CD4-positive, alpha-beta T cell treated with Interleukin-6 at 100 ng/mL for 8 hours (primary cell): ENCODE measurements at places on chromosomes 6 and 20.

GRCh38 chr6:150698391-150698790 lies 98.7 kb downstream of the PLEKHG1 start:
- no peak for DNase-seq

DNA sequence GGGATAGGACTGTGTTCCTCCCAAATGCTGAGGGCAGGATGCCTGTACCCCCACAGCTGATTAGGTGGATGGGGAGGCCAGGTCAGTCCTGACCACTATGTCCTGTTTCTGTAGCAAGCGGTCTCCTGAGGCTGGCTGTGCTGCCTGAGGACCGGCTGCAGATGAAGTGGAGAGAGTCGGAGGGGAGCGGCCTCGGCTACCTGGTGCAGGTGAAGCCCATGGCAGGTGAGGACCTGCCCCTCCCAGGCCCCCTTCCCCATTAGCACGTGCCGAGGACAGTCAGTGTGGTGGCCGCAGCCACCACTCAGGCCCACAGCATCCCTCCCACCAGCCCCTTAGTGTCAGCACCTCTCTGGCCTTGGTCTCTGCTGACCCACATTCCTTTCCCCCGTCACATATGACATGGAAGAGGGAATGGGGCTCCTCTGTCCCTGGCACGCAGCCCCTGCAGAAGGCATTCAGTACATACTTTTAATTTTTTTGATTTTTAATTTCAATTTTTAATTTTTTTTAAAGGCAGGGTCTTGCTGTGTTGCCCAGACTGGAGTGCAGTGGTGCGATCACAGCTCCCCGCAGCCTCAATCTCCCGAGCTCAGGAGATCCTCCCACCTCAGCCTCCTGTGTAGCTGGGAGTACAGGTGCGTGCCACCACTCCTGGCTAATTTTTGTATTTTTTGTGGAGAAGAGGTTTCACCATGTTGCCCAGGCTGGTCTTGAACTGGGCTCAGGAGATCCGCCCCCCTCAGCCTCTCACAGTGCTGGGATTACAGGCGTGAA lies 5.0 kb downstream of the COL20A1 start:
- no peak for DNase-seq

DNA sequence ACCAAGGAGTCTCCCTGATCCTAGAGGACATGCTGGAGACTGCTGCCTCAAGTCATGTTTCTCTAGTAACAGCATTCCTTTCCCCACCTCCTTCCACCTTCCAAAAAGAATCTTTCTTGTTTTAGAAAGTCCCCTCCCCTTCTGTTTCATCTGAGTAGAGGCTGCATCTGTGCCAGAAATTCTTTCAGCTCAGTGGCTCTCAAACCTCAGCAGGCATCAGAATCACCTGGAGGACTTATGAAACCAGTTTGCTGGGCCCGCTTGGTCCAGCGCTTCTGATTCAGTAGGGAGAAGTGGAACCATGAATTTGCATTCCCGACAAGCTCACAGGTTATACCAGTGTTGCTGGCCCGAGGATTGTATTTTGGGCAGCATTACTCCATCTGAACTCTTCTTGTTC lies 55.1 kb downstream of the TMEM200A start:
- no peak for DNase-seq

DNA sequence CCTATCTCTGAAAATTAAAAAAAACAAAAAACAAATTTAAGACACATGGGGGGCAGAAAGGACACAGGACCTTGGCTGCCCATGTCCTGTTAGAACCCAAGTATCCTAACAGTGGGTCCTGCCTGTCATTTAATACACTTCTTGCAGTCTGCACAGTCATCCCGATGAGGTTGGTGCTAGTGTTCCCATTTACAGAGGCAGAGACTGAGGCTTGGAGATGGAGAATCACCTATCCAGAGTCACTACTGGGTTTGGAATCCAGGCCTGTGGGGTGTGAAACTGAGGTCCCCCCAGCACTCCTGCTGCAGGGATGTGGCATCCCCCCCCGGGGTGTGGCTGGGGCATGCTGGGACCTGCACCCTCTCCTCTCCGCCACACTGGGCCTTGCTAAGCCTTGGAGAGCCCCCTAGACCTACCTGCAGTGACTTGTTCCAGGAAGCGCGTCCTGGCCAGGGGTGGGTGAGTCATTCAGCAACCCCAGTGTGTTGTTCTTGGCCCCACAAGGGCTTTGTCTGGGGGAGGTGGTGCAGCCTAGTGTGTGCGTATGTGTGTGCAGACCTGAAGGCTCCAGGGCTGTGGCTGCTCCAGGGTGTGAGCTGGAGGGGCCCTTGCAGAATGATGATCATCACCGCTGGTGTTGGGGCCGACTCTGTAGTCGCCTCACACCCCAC lies 49.7 kb downstream of the BCAS4 start:
- DNase-seq = no peak

- DNase-seq = no peak
These were observed 8.8 kb downstream of the ASF1A start for GRCh38 chr6:118902726-118903125.

DNA sequence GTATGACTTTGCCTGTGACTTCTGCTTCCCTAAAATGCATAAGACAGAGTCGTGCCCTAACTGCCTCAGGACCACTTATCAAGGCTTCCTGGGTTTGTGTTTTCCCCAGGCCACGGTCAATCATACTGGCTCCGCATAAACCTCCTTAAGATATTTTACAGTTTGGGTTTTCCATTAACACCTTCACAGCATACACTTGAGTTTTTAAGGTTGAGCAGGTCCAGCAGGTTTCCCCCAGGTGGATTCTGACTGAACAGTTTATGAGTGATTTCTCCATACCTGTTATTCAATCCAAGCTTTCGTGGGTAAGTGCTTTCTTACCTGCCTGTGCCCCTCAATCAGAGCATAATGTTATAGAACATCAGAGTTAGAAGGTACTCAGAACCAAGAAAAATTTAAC lies 39.3 kb downstream of the NINL start:
- DNase-seq = no peak

DNA sequence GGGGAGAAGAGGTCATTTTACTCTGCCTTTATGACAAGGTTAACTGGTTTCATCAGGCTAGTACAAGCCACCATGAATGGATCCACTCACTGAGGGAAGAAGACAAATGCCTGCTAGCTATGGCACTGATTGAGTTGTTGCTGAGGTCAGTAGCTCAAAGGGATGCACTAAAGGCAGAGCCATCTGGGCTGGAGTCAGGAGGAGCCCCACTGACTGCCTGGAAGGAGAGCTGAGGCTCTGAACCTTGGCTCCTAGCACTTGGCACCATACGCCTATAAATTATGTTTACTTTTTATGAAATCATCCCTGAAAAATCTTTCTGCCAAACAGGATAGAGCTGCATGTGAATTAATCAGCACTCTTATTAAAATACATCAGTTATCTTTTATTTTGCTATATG lies 104.6 kb downstream of the DTD1 start:
- no peak for DNase-seq

DNA sequence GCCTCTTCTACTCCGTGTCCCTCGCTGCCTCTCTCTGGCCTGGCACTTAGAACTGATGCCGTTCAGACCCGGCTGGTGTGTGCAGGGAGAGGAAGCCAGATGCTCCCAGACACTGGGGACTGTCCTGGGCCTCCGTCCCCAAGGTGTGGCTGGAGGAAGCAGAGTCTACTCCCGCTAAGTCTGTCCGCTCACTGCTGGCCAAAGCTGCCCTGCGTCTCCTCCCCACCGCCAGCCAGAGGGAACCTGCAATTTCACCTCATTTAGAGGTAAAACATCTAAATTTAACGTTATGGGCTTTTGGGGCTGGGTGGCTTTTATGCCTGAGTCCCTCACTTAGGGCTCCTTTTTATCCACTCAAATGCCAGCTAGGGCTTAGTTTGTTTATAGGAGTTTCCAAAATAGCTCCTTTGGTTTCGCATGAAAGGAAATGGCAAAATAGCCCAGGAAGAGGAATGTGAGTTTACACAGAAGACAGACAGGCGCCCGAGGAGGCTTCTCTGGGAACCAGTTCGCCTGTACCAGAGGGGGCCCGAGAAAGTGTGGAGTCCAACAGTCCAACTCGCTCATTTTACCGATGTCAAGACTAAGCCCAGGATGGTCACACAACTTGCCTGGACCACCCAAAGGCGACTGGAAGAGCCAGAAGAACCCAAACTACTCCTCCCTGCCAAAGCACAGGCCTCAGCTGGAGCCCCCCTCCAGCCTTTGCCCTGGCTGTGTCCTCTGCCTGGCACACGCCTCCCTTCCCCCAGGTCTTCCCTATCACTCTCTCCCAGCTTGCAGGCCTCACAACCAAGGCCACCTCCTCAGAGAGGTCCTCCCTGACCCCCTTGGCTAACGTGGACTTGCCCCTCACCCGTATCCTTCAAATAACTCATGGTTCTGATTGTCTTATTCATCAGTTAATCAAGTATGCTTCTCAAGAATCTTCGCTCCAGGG lies 54.5 kb downstream of the RIPOR3 start:
- no peak for DNase-seq

- DNase-seq = no peak
These were observed 15.7 kb upstream of the LAMA4 start for GRCh38 chr6:112269979-112270566.

DNA sequence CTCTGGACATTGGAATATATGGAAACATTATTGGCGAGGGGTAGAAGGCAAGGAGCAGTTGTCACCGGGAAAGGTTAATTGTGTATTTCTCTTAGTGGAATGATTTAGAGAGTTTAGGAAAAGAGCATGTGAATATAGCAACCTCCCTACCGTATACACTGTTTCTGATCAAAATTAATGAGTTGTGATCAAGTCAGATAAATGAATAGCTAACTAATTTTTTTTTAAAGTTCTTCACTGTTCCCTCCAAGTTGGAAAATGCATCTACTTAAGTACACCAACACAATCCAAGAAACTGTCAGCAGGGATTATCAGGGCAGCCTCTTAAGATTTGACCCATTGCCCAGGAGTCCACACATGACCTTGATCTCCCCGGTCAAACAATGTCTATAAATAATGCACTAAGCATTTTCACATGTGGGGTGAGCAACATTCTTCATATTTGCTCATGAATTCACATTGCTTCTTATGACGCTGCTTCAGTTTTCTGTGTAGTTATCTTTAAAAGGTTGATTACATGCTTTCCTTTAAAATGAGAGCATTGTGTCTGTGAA lies 680.8 kb upstream of the NRSN1 start:
- no peak for DNase-seq

DNA sequence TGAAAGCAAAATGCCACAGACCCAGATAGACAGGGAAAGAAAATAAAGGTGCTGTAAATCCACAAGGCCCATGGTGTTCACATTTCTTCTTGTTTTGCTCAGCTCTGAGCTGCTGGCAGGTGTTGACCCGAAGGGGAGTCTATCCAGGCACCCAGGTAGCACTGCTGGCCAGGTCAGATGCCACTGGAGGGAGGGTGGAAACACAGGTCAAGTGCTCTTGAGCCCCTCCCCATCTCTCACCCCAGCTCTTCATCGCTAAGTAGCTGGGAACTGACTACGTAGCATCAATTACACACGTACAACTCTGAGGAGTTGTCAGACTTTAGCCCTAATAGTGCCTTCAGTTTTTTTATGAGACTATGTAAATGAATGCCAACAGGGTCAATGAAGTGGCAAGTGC lies 287.8 kb upstream of the QKI start:
- no peak for DNase-seq

DNA sequence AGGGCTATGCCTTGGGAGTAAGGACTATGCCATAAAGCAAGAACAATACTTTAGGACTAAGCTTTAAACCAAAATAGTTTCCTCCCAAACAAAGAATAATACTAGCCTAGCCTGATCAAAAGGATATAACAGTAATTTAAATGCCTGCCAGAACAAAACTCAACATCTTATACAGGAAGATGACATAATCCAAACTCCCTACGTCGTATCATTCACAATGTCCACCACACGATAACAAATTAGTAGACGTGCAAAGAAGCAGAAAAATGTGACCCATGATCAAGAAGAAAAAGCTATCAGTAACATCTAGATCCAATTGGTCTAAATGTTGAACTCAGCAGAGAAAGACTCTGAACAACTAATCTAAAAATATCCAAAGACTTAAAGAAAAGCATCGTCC lies 65.8 kb downstream of the RSPH3 start:
- DNase-seq = no peak

DNA sequence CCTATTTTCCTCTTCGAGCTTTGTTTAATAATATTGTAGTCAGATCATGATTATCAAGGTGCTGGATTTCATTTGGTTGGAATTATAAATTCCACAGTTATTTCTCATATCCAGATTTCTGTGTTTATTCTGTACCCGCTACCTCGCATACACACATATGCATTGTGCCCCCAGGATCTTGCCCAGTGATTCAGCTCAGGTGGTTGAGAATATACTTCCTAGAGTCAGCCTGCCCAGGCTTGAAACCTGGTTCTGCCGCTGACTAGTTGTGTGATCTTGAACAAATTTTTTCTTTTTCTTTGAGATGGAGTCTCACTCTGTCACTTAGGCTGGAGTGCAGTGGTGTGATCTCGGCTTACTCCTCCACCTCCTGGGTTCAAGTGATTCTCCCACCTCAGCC lies 14.7 kb downstream of the GINM1 start:
- no peak for DNase-seq

DNA sequence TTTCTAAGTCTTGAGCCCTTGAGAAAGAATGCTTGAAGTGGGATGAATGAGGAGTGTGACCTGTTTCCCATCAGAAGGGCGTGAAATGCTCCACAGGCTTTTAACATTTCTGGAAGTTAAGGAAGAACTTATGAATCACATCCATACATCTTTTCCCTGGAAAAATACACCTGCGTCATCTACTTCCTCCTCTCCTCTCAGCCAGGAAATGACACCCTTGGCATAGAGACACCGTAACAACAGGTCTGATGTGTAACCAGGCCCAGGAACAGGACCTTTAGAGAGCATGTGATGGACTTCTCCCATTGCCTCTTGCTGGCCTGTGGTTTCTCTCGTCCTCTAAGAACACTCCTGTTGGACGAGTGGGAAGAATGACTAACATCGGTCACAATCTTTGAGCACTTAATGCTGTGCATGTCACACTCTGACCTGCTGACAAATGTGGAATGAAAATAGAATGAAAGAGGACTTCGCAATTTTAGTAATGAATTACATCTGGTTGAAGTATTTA lies 28.5 kb upstream of the CITED2 start:
- no peak for DNase-seq

- peak; percentile 37 for DNase-seq
These were observed 675 bp upstream of the TRERF1 start for GRCh38 chr6:42452171-42453030.

GRCh38 chr20:9032758-9033157 lies 36.1 kb upstream of the PLCB4 start:
- no peak for DNase-seq

DNA sequence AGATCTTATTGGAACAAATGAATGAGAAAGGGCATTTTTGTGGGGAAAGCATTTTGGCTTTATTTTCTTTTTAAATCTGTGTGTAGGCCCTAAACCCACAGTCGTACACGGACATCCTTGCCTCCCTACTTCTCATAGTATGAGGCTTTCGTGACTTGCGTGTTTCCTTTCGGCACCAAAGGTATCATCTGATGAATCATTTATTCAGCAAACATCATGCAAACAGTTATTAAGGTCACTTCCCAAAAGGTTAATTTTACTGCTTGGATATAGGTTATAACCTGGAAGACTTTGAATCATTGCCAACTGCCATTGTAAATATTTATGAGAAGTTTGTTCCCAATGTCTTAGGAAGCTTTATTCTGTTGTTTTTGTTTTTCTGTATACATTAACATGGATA lies 15.1 kb upstream of the SLC22A2 start:
- no peak for DNase-seq
